Activated naive CD4-positive, alpha-beta T cell (primary cell): ENCODE measurements at places on chromosomes 1 and 21.

GRCh38 chr1:151613282-151613780 lies 1.5 kb downstream of the SNX27 start:
- DNase-seq: no peak

DNA sequence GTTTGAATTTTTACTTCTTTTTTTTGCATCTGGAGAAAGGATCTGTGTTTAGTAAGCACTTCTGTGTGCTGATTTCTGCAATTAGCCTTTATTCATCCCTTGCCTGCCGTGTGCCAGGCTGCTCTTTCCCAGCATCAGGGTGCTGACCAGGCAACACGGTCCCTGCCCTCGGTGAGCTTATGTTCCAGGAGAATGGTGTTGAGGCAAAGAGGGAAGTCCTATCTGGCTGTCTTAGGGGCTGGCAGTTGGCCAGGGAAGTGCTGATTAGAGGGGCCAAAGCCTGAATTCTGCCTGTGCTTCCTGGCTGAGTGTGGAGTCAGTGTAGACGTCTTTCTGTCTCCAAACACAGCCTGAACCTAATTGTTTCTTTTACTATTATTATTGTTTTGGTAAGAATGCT lies 187.1 kb downstream of the CAMTA1 start:
- DNase-seq: no peak

- no peak for DNase-seq
These were observed 34.1 kb upstream of the BTG2 start for GRCh38 chr1:203271018-203271743.

DNA sequence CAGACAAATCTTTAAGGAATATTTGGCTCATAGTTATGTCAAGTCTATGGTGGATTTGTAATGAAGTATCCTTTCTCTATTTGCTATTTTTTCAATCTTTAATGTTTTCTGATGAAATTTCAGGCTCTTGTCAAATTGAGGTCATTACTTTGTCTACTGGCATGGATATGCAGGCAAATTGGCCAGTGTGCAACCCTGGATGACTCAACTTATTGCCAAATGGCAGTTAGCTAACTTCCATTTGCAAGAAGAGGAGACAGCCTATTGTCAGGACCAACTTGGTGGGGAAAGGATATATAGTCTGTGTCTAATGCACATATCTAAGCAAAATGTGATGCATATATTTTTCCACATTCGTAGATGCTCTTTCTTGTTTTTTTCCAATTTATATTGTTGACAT lies 530.5 kb downstream of the PTBP2 start:
- DNase-seq: no peak
